ENCODE measurements at places on chromosomes 7 and 10. TPM values are rescaled to one million over a fixed set of nuclear protein-coding genes. Genes with fewer than 3 reads are reported as not detected.

Gene DGKB
- total RNA-seq = not detected

Gene RTKN2
- 0.27 TPM for total RNA-seq

Gene RADIL
- total RNA-seq = 0.27 TPM

DNA sequence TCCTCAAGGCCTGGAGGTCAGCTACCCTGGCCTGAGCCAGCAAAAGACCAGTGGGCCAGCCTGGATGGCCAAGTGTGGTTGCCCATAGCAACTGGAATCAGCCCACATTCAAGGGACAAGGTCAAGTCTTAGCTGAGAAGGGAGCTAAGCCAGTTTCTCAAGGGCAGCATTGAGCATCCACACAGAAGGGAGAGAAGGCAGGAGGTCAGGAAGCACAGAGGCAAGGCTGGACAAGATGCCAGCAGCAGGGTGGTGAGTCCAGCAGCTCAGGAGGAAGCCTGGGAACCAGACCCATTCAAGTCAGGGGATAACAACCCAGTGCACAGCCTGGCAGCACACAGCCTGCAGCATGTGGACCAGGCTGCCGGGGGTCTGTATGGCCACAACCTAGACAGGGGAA, 54.0 kb upstream of the ZMIZ1 start:
- DNase-seq = no peak

- peak; percentile 9 for DNase-seq
These were observed 14.2 kb upstream of the HPS1 start for GRCh38 chr10:98460837-98461499.

Measured in hematopoietic multipotent progenitor cell (in vitro differentiated cells).